ENCODE measurements at places on chromosomes 5 and 9.

DNA sequence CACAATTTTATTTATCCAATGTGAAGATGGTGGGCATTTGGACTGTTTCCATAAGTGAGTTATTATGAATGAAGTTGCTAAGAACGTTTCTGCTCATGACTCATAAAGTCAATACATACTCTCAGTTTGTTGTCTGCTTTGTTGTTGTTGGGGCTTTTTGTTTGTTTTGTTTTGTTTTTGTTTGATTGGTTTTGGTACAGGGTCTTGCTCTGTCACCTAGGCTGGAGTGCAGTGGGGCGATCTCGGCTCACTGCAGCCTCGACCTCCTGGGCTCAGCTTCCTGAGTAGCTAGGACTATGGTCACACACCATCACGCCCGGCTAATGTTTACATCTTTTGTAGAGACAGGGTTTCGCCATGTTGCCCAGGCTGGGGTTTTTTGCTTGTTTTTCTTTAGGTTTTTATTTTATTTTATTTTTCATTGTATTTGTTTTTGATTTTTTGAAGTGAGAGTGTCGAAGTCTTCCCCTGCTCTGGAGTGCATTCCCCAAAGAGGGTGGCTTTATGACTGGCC is 18.0 kb downstream of the TRIM7 start:
- DNase-seq, result no peak

GRCh38 chr9:23541976-23542375 is 284.1 kb downstream of the ELAVL2 start:
- DNase-seq, result no peak

DNA sequence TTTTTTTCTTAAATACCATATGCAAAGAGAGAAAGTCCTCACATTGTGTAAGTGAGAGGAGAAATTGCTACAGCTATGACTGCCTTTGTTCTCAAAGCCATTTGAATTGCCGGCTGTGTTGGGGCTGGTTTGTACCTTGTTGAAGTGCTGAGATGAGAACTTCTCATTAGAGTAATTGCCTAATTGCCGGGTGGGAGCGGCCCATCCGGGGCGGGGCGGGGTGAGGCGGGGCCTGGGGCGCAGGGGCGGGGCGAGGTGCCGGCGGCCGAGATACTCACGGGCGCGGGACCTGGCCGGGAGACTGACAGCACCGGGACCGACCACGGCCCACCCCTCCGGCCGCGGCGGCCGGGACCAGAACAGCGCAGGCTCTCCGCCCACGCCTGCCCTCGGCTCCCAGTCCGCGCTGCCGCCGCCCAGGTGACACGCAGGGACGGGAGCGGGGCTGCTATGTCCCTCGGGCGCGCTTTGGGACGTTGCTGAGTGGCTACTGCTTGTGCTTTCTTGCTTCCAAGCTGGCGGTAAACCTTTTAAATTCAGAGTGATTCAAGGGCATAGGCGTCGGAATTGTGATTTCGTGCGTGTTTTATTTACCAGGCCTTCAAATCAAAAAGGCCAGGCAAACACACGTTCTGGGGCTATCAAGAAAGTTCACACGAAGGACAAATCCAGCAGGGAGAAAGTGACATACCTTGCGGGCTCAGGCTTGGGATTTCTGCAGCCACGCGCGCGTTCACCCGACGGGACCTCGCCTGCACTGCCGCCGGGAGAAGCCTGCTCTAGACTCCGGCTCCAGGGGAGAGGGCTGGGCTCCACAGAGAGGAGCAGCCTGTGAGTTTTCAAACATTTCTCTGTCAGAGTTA is 269.1 kb downstream of the FANCC start:
- DNase-seq, result peak; percentile 37

DNA sequence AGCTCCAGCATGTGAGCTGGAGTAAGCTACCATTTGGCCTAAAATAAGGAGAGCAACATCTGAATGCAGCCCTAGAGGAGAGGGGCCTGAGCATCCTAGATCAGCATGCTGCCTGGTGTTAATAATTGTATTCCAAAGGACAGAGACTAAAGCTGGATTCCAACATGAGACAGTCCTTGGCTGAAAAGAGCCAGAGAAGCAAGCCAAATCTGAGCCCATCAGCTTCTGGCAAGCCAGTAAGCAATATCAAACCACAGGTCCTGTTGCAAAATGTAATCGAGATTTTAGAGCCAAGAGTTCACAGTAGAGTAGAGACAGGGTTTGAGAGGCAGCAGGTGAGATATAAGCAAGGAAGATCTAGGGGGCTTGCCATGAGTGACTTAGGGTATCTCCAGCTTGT is 42.3 kb upstream of the DMAC1 start:
- no peak for DNase-seq

GRCh38 chr5:9544502-9545135 is 1.3 kb downstream of the SEMA5A start:
- peak; percentile 88 for DNase-seq

- no peak for DNase-seq
These were observed 68.9 kb upstream of the GOLM1 start for GRCh38 chr9:86168256-86168655.

GRCh38 chr9:128781187-128782070 is 5.6 kb upstream of the TBC1D13 start:
- no peak for DNase-seq

- no peak for DNase-seq
These were observed 25.4 kb upstream of the SARDH start for GRCh38 chr9:133763272-133764183.

DNA sequence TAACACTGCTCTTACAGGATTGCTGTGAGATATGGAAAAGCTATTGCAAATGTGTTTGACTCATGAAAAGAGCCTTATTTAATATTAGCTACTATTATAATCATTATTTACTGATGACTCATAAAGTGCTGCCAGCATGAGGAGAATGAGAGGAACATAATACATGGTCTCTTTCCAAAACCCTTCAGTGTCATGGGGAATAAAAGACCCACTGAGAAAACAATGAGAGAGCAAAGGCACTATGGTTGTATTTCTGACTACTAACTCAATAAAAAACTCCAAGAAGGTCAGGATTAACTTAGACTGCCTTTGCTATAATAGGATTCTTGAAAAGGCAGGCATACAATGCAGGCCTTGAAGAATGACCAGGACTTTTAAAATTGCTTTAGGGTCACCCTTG is 633.5 kb downstream of the DTWD2 start:
- DNase-seq, result no peak

GRCh38 chr5:91151947-91152346 is 231.2 kb downstream of the ARRDC3 start:
- DNase-seq, result no peak

DNA sequence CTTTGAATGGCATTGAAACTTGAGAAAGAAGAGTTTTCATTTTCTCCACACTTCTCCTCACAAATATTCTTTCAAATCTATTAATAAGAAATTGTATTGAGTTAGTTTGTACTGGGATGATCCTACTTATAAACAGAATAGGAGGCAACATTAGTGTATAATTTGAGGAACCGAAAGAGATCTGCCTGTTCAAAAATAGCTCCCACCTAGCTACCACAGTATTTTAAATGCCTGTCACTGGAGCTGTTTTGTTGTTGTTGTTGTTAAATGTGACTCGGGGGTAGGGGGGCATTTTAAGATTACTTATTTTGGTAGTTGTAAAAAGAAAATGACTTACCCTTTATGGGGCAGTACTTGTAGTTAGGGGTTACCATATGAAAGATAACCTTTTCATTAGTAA is 20.1 kb upstream of the HAPLN1 start:
- DNase-seq, result no peak

DNA sequence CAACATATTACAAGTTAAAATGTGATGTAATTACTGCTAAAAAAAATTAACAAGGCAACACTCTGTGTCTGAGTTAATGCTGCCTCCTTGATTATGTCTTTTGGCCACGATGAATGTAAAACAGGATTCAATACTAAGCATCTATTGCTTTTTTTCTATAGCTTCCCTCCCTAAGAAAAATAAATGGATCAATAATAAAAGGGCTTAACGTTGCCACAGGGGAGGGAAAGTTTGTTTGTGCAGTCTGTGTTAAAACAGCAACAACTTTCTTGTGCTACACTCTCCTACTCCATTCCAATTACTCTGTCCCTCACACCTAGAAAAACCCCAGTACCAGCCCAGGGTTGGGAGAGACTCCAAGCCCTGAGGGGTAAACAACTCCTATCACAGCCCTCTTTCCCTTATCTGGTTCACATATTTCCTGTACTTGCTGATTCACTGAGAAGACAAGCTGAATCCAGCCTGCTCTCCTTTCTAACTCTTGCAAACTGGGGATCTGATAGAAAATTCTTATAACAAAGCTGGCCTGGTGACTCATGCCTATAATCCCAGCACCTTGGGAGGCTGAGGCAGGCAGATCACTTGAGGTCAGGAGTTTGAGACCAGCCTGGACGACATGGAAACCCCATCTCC is 44.8 kb downstream of the PTPN3 start:
- no peak for DNase-seq

DNA sequence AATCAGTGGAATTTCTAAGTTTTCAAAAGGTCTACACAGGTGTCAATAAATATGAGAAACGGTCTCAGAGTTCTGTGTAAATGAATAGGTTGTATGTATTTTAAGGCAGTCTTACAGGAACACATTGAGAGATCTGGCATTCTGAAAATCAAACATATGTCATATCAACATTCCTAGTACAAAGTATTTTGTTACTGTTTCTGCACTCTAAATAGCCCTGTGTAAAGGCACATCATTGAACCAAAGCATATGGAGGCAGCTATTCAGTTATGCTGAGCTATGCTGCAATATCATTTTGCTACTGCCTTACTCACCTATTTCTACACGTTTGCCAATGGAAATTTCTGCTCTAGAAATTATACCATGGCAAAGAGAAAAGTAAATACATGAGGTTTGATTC is 379.1 kb downstream of the KIAA0825 start:
- no peak for DNase-seq

DNA sequence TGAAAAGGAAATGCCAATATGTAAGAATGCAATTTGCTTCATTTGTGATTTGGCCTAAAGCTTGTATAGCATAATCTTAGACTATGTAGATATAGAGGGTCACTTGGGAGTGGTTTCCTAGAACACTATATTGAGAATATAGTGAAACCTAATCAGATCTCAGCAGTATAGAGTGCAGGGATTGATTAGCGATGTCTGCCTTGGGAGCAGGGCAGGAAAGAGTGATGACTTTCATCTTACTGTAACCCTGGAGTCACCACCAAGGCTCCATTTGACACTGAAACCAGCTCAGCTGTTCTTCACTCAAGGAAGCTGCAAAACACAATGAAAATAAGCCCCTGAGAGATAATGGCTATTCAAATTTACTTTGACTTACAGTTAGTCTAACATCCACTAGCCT is 26.2 kb upstream of the ARRDC3 start:
- DNase-seq, result no peak

Measured in progenitor cell of endocrine pancreas (in vitro differentiated cells).